Fibroblast of lung (primary cell): ENCODE measurements at places on chromosomes 16 and 17.
A peak's percentile ranks its signal among the peaks of the same experiment; 100 is the strongest.

DNA sequence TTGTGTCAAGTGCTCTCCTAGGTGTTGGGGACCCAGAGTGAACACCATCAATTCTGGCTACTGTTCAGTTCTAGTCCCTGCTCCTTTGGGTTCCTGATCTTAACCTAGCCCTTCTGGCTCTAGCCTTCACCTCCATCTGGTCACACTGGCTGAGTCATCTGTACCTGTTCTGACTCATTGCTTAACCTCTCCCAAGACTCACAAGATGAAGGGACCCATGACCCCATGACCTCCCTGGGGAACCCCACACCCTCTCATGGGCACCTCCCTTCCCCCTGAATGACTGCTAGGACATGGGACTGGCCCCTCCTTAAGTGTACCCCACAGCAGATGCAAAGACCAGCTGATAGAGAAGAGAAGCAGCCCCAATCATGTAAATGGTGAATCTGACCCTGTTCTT lies 345.8 kb upstream of the CDH5 start:
- peak; percentile 52 for DNase-seq

DNA sequence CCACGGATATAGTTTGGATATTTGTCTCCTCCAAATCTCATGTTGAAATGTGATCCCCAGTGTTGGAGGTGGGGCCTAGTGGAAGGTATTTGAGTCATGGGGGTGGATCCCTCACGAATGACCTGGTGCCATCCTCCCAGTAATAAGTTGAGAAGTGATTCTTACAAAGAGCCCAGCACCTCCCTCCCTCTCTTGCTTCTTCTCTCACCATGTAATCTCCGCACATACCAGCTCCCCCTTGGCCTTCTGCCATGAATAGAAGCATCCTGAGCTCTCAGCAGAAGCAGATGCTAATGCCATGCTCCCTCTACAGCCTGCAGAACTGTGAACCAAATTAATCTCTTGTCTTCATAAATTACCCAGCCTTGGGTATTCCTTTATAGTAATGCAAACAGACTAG lies 41.9 kb upstream of the RBBP6 start:
- peak; percentile 5 for DNase-seq

- DNase-seq = no peak
Measured at GRCh38 chr16:4017807-4018206, 98.4 kb downstream of the ADCY9 start.

GRCh38 chr17:37797206-37797605 lies 52.3 kb upstream of the HNF1B start:
- no peak for DNase-seq

- DNase-seq = no peak
Measured at GRCh38 chr16:21275529-21275928, 2.6 kb downstream of the CRYM start.

DNA sequence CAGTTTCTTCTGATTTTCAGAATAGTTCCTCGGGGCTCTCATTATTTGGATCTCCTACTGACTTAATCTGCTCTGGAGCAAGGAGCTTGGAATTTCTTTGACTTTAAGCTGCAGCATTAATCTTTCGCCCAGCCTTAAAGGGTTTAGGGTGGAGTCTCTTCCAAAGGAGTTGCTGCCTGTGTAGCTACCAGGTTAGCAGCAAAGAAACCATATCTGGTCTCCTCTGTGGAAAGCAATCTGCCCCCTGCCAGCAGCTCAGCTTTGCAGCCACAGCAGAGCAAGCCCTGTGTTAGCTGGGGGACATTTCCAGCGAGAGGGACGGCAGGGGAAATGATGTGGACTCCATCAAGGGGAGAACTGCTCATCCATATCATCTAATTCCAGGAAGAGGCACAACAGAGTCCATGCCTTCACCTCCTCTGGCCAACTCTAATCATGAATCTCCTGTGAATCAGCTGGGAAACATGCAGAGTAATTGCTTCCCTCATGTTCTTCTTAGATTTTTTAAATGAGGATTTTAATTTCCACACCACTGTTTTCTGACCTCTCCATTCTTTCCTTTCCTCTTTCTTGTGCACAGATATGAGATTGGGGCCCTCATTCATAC lies 827.6 kb upstream of the CA10 start:
- DNase-seq = no peak

DNA sequence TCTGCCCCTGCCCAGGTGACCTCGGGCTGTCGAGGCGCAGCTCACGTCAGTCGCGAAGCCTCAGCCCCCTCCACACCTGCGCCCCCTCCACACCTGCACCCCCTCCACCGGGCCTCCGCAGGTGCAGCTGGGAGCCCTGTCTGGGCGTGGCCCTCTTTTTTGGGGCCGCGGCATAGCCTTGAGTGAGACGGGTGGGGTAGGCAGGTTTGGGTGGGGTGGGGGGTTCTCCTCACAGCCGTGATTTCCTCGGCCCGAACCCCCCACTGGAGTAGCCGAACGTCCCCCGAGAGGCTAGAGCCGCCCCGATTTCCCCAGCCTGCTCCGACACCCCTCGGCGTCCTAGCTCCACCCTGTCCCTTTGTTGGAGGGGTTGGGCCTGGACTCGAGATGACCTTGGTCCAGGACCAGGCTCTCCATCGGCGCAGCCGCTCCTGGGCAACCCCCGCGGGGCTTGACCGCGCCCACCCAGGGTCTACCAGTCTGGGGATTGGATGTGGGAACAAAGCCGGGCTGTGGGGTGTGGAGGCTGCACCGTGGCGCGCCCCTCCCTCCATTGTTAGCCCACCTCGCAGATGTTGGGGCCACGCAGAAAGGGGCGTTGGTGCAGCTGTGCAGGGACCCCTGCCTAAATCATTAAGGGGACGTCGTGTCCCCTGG lies 626 bp downstream of the TUBB3 start:
- no peak for DNase-seq

GRCh38 chr16:78285437-78285922 lies 186.0 kb downstream of the WWOX start:
- DNase-seq = no peak

GRCh38 chr16:79721270-79721669 lies 120.7 kb upstream of the MAF start:
- peak; percentile 50 for DNase-seq

DNA sequence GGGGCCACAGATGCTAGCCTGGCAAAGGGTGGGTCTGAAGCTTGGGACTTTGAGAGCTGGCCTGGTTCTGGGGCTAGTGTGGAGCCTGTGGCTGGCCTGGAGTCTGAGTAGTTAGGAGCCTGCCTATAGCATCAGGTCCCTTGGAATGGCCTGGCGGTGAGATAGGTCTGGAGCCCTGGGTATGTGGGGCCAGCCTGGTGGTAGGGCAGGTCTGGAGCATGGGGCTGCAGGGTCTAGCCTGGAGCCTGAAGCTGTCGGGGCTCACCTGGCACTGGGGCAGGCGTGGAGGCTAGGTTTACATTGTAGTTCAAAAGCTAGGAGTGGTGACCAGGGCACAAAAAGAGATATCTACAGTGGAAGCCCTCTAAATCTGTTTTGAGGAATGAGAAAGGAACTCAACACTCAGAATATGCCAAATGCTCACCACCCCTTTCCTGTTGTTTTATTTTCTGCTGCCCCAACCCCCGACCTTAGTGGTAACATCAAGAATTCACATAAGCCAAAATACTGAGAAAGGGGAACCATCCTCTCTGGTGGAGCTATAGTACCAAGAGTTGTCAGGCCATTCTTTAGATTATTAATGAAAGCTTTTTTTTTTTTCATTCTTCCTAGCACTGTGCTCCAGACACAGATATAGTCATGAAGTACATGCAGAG lies 100.3 kb downstream of the TANC2 start:
- no peak for DNase-seq

- peak; percentile 67 for DNase-seq
Measured at GRCh38 chr16:66275775-66276428, 90.6 kb upstream of the CDH5 start.

- peak; percentile 9 for DNase-seq
Measured at GRCh38 chr17:58156839-58157803, 8.9 kb downstream of the OR4D1 start.

DNA sequence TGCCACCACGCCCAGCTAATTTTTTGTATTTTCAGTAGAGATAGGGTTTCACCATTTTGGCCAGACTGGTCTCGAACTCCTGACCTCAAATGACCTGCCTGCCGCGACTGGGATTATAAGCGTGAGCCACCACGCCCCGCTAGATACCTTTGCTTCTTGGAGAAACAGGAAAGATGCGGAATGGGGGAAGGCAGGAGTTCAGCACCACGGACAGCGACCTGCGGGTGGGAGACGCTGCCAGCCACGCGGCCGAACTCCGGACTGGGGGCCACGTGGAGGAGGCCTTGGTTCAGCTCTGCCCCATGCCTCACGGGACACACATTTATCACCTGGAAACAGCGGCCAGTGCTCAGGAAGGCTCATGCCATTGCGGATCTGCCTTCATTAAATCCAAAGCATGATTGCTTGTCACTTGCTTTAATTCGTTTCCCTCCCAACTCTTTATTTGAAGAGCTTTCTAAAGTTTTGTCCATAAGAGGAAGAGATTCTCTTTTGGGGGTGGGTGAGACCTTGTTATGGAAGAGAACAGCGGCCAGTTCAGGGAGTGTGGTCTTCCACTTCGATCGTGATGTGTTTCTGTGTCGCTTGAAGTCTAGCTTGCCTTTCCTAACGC lies 219.9 kb downstream of the ENGASE start:
- peak; percentile 32 for DNase-seq

- peak; percentile 11 for DNase-seq
Measured at GRCh38 chr16:5018793-5019192, 14.9 kb downstream of the NAGPA start.

GRCh38 chr17:34782271-34782670 lies 179.0 kb downstream of the CCT6B start:
- DNase-seq = no peak

GRCh38 chr17:2701996-2702741 lies 9.4 kb downstream of the CLUH start:
- no peak for DNase-seq

GRCh38 chr17:50100480-50100883 lies 5.3 kb downstream of the PDK2 start:
- no peak for DNase-seq

DNA sequence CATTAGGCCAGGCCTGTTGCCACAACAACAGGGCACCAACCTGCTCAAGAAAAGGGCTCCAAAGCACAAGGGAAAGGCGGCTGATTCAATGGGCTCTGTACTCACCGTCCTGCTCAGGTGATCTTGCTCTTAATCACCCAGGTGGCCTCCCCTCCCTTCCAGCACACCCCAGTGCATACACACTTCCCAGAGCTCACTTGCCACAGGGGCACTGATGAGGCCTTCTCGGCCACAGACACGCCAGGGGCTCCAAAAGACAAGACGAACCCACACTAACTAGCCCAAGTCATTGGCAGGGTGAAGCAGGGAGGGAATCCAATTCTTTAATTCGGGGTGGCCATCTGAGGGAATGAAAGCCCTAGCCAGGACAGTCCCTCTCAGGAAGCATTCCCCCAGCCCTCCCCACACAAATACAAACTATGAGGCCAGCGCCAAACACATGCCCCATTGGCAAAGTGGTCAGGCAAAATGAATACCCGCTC lies 1.4 kb downstream of the MYO18A start:
- no peak for DNase-seq

- DNase-seq = no peak
Measured at GRCh38 chr16:25586826-25587225, 104.9 kb upstream of the HS3ST4 start.
